ENCODE measurements at places on chromosomes 11 and 22. TPM values are rescaled to one million over a fixed set of nuclear protein-coding genes. Genes with fewer than 3 reads are reported as not detected.

Gene CLDN5
- total RNA-seq, result 9.7 TPM

Gene SCGB1A1
- total RNA-seq, result not detected

Gene TNNT3
- 1.6 TPM for total RNA-seq

Gene LRRC4C
- 0.38 TPM for total RNA-seq

Data from esophagus squamous epithelium (tissue), 5 donors.